Caco-2 (cell line): ENCODE measurements at places on chromosomes 1 and 21.

GRCh38 chr1:61053712-61054600, 28.4 kb upstream of the NFIA start:
- no peak for DNase-seq

GRCh38 chr1:37094302-37094701, 60.0 kb upstream of the GRIK3 start:
- DNase-seq = no peak

DNA sequence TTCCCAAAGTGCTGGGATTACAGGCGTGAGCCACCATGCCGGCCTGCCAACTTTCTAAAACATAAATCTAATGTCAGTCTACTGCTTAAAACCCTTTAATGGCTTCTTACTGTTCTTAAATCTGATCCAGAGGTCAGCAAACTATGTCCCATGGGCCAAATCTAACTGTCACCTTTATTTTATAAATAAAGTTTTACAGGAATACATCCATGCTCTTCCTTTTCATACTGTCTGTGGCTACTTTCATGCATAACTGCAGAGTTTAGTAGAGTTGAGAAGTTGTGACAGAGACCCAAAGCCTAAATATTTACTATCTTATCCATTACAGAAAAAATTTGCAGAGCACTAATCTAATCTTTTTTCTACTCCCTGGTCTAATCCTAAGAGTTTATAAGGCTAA, 3.8 kb downstream of the ERI3 start:
- DNase-seq = no peak

DNA sequence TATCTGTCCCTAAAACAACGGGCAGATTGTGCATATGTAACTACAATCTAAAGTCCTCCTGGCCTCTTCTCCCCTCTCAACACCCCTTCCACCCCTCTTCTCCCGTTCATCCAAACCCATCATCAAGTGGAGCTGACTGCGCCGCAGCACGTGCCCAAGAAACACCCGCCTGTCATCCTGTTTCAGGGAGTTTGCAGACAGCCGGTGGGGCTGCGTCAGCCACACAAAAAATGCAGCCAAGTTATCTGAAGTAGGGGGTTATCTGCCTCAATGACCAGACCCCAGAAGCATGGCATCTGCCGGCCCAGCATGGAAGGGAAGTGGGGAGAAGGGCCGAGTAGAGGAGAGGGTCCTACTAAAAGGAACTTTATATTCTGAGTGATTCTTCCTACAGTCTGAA, 49.0 kb downstream of the GPR161 start:
- no peak for DNase-seq

DNA sequence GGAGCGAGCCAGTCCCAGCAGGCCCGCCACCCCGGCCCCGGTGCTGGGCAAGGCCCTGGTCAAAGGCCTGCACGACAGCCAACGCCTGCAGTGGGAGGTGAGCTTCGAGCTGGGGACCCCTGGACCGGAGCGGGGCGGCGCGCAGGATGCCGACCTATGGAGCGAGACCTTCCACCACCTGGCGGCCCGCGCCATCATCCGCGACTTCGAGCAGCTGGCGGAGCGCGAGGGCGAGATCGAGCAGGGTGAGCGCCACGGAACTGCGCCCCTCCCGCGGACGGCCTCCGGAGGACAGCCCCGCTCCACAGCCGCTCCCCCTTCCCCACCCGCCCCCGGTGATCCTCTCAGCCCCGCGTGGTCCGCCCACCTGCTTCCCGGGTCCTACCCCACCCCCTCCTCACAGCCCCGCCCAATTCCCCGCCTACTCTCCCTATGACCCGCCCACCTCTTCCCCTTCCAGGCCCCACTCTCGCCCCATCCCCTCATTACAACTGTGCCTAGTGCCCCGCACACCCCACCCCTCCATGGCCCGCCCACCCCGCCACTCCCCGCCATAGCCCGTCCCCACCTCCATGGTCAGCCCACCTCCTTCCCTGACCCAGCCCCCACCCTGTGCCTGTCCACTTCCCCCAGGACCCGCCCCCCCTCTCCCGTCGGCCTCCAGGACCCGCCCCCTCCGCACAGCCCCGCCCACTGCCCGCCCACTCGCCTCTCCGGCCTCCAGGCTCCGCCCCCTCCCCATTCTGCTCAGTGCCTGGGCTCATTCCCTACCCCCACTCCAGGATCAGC, 52.7 kb downstream of the VWA5B1 start:
- DNase-seq = no peak

DNA sequence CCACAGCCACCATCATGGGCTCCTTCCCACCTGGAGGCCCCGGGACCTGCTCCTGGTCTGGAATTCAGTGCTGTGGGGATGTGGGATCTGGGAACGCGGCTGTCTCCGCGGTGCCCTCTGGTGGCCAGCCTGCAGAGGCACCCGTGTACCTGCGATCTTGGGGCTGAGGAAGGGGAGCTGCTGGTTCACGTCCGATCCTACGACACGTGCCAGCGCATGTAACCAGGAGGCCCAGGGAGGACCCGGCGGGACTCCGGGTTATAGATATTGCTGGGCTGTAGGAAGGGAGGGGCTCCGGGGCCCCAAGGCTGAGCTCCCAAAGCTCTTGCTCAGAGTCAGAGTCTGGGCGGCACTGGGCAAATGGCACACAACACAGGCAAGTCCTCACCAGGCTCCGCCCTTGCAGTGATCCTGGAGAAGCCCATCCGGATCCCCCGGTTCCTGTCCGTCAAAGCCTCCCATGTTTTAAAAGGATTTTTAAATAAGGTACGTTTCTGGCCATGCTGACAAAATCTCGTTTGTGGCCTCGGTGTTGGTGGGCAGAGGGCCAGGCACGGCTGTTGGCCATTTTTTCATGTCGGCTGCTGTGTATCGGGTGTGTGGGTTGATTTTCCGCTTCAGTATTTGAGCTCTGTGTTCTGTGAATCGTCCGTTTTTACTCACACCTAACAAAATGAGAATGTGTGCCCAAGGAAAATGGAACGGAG, 20.1 kb downstream of the FAAP20 start:
- peak; percentile 57 for DNase-seq

- no peak for DNase-seq
Measured at GRCh38 chr1:216461466-216461865, 38.2 kb upstream of the USH2A start.

DNA sequence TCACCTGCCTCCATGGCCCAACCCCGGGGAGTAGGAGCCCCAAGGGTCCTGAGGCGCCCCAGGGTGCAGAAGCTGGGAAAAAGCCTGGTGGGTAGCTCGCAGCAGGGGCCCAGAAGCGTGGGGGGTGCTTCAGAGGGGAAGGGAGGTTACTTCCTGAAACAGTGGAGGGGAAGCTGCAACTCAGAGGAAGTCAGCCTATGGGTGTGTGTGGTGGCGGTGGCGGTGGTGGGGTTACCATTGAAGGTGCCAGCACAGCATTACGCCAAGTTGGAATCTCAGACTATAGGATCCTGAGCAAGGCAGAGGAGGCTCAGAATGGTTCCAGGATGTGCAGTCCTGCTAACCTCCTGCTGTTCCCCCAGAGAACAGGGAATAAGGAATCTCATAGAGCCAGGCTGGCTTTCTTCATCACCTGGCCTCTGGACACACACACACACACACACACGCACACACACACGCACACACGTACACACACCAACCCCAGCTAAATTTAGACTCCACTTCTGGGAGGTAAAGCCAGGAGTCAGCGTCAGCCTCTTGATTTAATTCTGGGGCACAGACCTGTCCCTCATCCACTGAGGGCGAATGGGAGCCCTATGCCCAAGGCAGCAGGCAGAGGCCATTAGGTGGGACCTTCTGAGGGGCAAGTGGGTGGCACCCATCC, 1.3 kb downstream of the DENND4B start:
- no peak for DNase-seq

DNA sequence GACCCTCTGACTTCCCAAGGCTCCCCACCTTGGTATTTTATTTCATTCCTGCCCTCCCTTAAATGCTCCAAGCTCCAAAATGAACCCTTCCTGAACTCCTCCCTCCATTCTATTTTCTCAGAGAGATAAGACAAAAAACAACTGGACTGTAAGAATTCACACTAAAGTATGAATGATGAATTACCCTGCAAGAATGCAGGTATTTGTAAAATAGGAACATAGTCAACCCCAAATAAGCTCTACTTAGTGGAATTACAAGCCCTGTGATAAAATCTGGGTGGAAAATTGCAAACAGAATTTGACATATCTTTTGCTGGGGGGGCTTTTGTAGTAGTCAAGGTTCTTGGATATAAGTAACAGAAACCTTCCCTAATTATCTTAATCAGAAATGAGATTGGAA, 67.8 kb upstream of the GJA8 start:
- no peak for DNase-seq

DNA sequence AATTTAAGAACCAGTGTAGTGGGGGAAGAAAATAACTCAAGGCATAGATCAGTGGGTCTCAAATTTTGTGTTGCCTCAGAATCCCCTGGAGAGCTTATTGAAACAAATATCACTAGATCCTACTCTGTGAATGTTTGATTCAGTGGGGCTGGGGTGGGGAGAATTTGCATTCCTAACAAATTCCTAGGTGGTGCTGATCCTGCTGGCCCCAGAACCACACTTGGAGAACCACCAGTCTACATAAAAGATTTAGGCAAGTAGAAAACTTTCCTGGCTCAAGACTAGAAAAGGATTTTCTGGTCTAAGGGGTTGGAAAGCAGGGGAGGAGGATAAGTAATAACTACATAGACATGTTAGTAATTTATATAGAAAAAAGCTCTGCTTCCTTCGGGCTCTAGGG, 34.1 kb upstream of the C1orf21 start:
- DNase-seq = no peak

GRCh38 chr1:160741612-160742348, 2.7 kb downstream of the SLAMF7 start:
- no peak for DNase-seq

DNA sequence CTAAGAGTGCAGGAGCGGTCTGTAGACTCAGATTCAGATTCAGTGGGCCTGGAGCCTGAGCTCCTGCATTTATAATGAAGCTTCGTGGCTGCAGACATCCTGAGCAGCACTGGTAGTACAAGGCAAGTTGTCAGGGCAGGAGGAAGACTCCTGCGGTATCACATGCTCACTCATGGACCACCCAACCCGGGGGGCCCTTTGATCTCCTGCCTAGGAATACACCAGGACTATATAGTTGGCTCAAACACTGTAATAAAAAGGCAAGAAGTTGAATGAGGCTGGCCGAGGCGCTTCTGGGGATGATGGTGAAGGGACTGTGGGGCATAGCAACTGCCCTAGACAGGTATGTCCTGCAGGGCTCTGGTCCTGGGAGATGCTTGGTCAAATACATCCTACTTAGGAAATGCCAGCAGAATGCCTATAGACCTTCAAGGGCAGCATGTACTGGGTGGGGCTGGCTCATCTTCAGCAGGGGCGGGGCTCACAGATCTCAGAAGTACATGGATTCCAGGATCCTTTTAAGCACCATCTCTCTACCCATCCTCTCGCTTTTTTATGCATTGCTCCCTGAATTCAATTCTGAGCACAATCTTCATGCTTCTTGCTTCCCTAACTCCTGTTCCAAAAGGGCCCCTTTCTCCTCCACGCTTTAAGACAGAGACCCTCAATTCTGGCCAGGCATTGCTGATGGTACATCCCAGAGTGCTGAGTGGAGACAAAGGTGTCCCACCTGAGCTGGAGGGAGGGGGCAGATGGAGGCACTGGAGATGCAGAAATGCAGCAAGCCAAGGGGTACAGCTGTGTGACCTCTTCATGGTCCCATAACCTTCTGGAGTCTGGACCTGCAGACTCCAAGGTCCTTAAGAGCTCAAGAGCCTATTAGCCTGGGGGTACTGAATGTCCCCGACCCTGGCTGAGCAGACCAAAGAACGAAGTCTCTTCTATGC, 2.1 kb upstream of the RAP1GAP start:
- DNase-seq = no peak

DNA sequence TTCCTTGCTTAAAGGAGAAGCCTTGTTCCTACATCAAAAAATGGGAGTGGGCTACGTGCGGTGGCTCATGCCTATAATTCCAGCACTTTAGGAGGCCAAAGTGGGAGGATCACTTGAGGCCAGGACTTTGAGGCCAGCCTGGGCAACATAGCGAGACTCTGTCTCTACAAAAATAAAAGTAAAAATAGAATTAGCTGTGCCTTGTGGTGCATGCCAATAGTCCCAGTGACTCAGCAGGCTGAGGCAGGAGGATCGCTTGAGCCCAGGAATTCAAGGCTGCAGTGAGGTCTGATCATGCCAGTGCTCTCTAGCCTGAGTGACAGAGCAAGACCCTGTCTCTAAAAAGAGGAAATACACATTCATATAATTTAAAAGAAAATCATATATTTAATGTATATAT, 127.1 kb downstream of the C1orf21 start:
- no peak for DNase-seq
